ENCODE measurements at places on chromosomes 12 and 14.

GRCh38 chr14:50821510-50822464, 9.2 kb downstream of the NIN start:
- no peak for DNase-seq

DNA sequence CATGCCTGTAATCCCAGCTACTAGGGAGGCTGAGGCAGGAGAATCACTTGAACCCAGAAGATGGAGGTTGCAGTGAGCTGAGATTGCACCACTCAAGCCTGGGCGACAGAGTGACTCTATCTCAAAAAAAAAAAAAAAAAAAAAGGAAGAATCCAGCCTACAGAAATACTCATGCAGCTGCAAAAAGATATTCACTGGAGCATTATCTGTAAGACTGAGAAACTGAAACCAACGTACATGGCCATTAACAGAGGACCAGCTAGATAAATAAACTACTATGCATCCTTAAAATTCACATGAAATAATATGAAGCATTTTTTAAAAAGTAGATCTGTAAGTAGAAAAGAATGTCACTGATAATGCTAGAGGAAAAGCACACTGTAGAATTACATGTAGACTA, 3.5 kb downstream of the SLC7A7 start:
- peak; percentile 54 for DNase-seq

- DNase-seq: no peak
Measured at GRCh38 chr14:64444140-64444539, 21.2 kb upstream of the AKAP5 start.

- DNase-seq: no peak
Measured at GRCh38 chr14:101102875-101103274, 199.4 kb upstream of the RTL1 start.

- DNase-seq: no peak
Measured at GRCh38 chr14:76019676-76020075, 34.1 kb downstream of the IFT43 start.

GRCh38 chr12:114416028-114416427, 10.1 kb upstream of the TBX5 start:
- DNase-seq: no peak

- no peak for DNase-seq
Measured at GRCh38 chr14:96953087-96953874, 156.1 kb downstream of the VRK1 start.

GRCh38 chr12:113184098-113184899, 979 bp downstream of the DDX54 start:
- no peak for DNase-seq

GRCh38 chr12:132204793-132205270, 60.6 kb downstream of the NOC4L start:
- no peak for DNase-seq

GRCh38 chr12:6039894-6040601, 84.4 kb downstream of the VWF start:
- DNase-seq: peak; percentile 63

GRCh38 chr12:93497456-93497855, 30.1 kb downstream of the MRPL42 start:
- DNase-seq: no peak

- DNase-seq: no peak
Measured at GRCh38 chr12:52494518-52494917, 1.5 kb upstream of the KRT6A start.

DNA sequence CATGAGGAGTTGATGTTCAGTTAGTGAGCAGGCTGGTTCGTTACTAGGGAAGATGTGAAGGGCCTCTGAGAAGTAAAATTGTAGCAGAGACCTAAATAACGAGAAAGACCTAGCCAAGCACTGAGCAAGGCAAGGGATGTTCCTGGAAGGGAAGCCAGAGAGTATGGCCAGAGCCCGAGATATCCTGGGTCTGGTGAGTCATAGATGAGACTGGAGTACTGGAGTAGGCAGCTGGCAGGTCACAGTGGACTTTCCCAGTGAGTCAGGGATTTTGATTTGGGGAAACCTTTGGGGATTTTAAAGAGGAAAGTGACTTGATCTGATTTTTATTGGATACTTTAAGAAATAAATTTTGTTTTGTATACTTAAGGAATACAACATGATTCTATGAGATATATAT, 369.0 kb downstream of the DIO2 start:
- no peak for DNase-seq

- no peak for DNase-seq
Measured at GRCh38 chr14:105851716-105852377, 325.5 kb downstream of the TMEM121 start.

DNA sequence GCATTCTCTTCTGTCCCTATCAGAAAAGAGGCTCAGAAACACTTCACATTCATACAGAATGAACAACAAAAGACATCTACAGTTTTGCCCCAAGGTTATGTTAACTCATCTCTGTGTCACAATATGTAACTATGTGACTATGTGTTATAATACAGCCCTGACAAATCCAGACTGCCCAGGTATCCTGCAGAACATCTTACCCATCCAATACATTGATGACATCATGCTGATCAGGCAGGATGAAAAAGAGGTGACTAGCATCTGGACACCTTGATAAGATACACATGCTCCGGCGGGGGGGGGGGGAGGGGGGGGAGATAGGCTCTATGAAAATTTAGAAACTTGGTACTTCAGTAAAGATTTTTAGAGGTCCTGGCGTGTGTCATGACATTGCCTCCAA, 8.3 kb upstream of the GNS start:
- DNase-seq: no peak

DNA sequence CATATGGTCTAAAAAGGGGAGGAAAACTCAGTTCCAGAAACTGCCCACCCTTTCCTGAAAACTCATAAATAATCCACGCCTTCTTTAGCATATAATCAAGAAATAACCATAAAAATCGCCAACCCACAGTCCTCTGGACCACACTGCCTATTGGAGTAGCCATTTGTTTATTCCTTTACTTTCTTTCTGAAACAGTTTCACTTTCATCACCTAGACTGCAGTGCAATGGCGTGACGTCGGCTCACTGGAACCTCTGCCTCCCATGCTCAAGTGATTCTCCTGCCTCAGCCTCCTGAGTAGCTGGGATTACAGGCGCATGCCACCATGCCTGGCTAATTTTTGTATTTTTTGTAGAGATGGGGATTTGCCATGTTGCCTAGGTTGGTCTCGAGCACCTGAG, 44.2 kb downstream of the CLMN start:
- DNase-seq: no peak

GRCh38 chr14:22900081-22900799, 17.2 kb downstream of the REM2 start:
- DNase-seq: peak; percentile 68

- DNase-seq: no peak
Measured at GRCh38 chr12:42221726-42222125, 16.3 kb downstream of the YAF2 start.

- peak; percentile 39 for DNase-seq
Measured at GRCh38 chr12:26118308-26118707, 6.5 kb downstream of the BHLHE41 start.

- DNase-seq: no peak
Measured at GRCh38 chr14:90425373-90425879, 28.6 kb downstream of the CALM1 start.

DNA sequence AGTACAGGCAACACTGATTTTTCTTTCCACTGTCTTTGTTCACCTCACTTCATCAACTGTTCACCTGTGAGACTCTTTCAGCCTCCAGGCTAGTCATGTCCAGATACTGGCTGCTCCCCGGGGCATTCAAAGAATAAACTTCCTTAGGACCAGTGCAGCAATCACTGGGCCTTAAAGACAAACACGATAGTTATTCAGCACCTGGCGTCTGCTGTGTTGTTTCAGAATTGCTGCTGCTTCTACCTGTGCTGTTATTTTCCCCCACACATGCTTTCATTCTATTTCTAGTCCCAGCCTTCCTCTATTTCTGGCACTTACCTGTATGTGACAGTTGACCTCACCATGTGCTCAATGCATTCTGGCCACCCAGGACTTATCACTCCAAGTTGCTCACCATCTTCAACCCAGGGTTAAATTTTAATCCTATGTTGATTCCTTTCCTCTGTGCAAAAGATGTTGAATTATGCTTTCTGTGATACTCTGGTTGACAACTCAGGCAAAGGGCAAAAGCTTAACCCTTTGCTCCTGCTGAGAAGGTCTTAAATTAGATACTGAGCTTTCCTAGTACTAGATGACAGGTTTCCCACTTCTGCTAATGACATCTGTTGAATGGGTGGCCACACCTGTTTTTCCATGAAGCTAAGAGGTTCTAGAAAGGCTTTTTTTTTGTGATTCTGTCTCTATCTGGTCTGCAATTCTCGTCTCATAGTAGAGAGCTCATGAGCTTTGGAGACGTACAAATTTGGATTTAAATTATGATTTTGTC, 41.4 kb downstream of the PTPRQ start:
- no peak for DNase-seq

DNA sequence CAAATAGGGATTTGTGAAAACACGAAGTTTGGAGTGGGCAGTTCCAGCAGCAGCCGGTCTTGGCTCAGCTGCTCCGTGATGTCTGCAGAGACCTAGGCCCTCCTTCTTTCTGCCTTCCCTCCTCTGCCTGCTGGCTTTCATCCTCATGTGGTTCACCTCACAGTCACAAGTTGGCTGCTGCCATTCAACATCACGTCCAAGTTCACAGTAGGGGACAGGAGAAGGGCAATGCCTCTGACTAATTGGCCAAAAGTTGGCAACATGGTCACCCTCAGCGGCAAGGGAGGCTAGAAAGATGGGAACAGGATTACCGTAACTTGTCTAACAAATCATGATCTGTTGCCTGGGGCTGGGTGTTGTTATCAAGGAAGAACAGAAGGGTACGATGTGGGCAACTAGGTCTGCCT, 7.8 kb upstream of the CACNA2D4 start:
- no peak for DNase-seq

GRCh38 chr14:106690333-106690891, 1164.0 kb downstream of the TMEM121 start:
- no peak for DNase-seq

- no peak for DNase-seq
Measured at GRCh38 chr14:68011406-68012028, 191.9 kb downstream of the RAD51B start.

DNA sequence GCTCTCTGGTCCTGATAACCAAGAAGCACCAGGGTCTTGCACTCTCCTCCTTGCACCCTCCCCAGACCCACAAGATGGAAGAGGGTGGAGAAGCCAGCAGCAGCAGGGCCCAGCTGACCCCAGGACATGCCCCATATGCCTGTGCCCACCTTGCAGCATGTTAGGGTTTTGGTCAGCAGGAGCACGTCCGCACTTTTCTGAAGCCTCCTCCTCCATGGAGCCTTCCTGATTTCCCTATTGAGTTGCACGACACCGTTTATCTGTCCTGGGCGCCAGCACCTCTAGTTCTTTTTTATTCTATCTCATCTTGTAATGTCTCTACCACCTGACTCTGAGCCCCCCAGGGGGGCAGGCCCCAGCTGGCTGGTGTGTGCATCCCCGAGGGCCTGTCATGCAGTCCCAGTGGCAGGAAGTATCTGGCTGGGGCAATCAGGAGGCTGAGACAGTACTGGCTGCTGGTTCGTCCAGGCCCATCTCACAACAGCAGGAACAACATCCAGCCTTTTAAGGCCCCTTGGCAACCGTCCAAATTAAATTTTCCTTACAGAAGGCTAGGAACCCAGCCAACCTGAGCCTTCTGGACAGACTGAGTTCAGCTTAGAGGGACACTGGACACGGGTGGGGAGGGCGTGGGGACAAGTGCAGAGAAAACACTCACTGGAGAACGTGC, 39.6 kb downstream of the CCDC85C start:
- no peak for DNase-seq

DNA sequence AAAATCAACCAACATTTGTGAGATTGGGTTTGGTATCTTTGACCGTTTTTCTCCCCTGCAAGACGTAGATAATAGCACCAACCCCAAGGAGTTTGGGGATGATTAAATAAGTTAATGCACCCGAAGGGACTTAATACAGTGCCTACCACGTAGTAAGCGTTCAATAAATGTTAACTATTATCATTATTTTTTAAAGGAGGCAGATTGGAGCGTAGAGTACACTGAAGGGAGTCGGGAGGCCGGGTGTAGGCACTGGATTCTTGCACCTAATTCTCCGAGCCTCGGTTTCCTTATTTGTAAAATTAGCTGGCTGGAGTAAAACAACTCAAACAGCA, 367 bp upstream of the FRS2 start:
- DNase-seq: no peak

DNA sequence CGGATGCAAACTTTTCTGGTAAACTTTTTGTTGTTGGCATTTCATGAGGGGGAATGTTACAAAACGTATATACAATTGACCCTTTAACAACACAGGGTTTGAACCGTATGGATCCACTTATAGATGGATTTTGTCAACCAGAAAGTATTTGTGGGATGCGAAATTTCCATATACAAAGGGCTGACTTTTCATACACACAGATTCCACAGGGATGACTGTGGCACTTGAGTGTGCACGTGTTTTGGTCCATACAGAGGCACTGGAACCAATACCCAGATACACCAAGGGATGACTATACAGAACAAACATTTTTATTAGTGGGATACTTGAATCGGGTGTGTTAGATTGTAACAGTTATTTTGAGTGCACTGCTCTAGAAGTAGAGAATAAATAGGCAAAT, 29.8 kb upstream of the CCT2 start:
- DNase-seq: no peak

GRCh38 chr14:25197885-25198284, 147.9 kb upstream of the STXBP6 start:
- DNase-seq: no peak

DNA sequence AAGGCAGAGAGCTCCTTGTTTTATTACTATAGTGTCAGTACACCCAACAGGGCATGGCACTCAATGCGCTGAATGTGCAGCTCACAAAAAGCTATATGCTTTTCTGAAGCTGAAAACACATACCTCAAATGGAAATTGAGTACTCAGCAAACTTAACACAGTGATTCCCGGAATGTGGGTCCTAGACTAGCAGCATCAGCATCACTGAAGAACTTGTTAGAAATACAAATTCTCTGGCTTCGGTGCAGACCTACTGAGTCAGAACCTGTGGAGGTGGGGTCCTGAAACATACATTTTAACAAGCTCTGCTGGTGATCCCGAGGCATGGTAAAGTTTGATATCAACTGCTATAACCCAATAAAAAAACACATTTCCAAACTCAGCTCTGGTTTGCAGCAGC, 14.9 kb downstream of the RERG start:
- no peak for DNase-seq

DNA sequence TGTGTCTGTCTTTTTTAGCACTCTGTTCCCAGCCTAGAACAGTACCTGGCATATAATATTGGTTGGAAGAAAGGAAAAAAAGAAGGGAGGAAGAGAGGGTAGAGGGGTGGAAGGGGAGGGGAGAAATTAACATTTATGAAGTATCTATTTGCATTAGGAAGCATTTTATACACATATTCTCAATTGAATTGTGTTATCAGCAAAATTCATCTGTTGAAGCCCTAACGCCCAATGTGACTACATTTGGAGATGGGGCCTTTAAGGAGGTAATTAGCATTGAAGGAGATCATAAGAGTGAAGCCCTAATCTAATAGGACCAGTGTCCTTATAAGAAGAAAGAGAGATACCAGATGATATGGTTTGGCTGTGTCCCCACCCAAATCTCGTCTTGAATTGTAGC, 30.2 kb upstream of the FICD start:
- no peak for DNase-seq

DNA sequence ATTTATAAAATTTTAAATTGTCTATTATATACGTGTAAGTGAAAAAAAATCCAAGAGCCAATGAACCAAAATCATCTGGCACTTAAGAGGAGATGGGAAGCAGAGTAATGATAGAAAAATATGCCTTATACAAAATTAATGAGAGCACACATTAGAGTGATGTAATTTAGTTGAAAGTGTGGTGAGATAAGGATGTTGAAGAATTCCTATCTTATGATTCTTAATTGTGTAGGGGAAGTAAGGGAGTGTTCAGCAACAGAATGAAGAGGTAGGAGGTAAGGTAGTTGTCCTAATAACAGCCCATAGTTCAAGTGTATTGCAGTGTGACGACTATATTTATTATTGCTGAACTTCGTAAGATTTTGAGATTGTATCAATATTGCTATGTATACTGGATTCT, 843.4 kb upstream of the FLRT2 start:
- no peak for DNase-seq
